SJSA1 (cell line): ENCODE measurements at places on chromosomes 6 and 20. TPM values are rescaled to one million over a fixed set of nuclear protein-coding genes. Genes with fewer than 3 reads are reported as not detected.

DNA sequence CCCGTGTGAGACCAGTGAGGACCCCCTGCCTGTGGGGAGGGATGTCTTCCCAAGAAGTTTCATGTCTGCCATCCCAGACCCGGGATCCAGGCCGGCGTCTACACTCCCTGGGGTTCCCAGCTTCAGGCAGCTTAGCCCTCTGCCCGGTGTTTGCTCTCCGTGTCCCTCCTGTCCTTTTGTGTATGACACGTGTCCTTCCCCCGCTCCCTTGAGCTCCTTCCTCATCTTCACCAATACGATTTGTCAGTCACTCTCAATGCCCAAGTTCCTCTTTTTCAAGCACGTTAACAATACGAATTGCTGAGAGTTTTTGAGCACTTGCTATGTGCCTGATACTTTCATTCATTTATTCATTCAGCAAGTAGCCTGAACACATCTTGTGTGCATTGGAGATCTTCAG lies 115.6 kb upstream of the PTPN1 start:
- no peak for DNase-seq
- no peaks in the 10 kb centered on the region for H3K4me1 ChIP-seq
- no peaks in the 10 kb centered on the region for H3K36me3 ChIP-seq
- no peaks in the 10 kb centered on the region for H3K27me3 ChIP-seq

DNA sequence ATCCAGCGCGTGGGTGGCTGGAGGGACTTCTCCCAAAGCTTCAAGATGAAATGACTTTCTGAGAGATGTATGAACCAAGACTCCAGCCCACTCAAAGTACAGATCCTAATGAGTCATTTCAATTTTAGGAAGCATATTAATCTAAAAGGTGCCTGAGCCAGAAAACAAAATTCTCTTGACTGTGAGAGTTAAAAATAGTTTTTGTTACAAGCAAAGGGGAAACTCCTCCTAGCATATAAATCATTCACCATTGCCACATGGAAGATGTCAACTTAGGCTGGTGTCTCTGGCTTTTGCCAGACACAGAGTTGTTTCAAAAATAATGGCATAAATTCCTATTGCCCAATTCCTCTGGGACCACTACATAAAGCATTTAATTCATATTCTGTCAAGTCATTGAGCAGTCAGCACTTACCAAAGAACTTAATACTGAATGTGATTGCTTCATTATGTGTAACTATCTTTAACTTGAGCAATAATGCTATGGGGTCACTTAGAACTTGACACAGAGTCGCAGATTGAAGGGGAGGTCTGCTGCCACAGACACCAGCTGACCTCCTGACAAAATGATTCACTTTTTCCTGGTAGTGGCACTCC lies 280.6 kb downstream of the SLC35F1 start:
- H3K27ac ChIP-seq, result no peak overlapping the region
- no peak for DNase-seq
- no peak overlapping the region for H3K4me3 ChIP-seq
- no peaks in the 10 kb centered on the region for H3K27me3 ChIP-seq

GRCh38 chr6:98787961-98788360 lies 46.4 kb upstream of the POU3F2 start:
- H3K27me3 ChIP-seq, result peaks cover 11% of the 10 kb centered on the region
- H3K36me3 ChIP-seq, result no peaks in the 10 kb centered on the region
- no peak overlapping the region for H3K27ac ChIP-seq

Gene SLC12A5
- not detected in 2 replicates for total RNA-seq

GRCh38 chr20:49685809-49686208 lies 27.9 kb downstream of the B4GALT5 start:
- no peaks in the 10 kb centered on the region for H3K27me3 ChIP-seq
- H3K27ac ChIP-seq, result no peak overlapping the region
- no peaks in the 10 kb centered on the region for H3K36me3 ChIP-seq
- H3K4me3 ChIP-seq, result no peak overlapping the region

- peaks cover 12% of the 10 kb centered on the region for H3K36me3 ChIP-seq
- no peak for DNase-seq
- peak overlapping the region; percentile 84 for H3K4me3 ChIP-seq
- peaks cover 14% of the 10 kb centered on the region for H3K4me1 ChIP-seq
- H3K27ac ChIP-seq, result no peak overlapping the region
Measured at GRCh38 chr6:36195471-36196112, 952 bp upstream of the BRPF3 start.

DNA sequence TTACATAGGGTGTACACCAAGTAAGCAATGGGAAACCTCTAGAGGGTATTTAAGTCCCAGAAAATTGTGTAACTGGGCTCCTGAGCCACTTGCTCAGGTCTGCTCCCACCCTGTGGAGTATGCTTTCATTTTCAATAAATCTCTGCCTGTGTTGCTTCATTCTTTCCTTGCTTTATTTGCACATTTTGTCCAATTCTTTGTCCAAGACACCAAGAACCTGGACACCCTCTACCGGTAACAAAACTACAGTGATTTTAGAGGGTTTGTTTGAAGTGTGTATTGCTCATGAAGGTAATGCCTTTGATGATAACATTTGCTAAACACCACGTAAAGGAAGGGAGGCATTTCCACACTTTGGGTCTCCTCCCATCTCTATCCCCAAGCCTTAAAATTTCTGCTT lies 46.2 kb downstream of the MYB start:
- no peak for DNase-seq
- H3K36me3 ChIP-seq, result no peaks in the 10 kb centered on the region
- H3K4me3 ChIP-seq, result no peak overlapping the region
- no peaks in the 10 kb centered on the region for H3K4me1 ChIP-seq

DNA sequence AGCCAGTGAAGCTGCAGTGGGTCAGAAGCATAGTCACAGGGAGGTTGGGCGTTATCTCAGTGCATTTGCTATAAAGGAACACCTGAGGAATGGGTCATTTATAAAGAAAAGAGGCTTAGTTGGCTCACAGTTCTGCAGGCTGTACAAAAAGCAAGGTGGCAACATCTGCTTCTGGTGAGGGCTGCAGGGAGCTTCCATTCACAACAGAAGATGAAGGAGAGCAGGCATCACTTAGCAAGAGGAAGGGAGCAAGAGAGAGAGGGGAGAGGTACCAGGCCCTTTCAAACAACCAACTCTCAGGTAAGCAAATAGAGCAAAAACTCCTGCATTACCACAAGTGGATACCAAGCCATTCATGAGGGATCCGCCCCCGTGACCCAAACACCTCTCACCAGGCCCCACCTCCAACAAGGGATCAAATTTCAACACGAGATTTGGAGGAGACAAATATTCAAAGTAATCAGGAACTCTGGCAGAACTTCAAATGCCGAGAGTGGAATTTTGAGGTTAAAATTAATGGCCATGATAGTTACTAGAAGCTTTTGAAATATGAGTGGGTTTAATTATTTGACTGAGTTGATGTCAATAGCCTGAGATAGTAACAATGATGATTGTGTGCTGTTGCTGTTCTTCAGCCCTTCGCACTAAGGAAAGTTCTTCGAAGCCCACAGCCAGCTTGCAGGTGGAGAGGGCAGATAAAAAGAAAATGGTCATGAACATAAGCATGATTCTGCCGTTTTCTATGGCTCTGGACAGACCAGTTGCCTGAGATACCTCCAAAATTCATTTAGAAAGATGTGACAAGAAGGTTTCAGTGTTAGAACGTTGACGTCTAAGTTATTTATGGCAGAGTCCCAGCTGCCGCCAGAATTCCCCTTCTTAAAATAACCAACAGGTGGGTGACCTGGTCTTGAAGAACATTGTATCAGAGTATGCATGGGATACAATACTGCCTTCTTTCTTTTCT lies 55.3 kb upstream of the ADTRP start:
- no peaks in the 10 kb centered on the region for H3K36me3 ChIP-seq
- no peak overlapping the region for H3K4me3 ChIP-seq
- H3K27ac ChIP-seq, result no peak overlapping the region
- DNase-seq, result no peak
- no peaks in the 10 kb centered on the region for H3K27me3 ChIP-seq

Gene FAM184A
- total RNA-seq, result not detected in 2 replicates

DNA sequence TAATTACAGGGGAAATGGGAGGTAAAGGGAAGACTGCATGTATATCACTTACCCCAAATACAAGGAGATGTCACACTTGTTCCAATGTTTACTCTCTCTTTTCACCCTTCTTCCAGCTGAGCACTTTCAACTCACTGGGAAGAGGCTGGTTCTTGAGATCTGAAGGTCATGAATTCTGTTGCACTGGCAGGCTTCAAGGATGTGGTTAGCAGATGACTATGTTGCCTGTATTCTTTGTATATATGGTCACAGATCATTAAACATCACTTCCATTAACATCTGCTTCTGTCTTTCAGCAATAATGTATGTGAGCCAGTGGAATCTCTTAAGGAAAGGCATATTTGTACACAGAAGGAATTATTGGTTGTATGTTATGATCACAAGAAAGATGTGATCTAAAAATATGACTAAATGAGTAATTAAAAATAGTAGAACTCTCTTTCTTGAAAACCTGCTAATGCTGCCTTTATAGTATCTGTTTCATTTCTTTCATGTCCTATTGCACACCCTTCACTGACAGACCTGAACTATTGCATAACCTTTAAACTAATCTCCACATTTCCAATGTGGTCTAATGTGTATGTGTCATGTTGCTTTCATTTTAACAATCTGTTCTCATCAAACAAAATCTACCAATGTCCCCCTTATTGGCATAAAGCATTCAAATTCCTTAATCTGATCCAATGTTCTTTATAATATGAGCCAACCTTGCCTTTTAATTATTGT lies 131.4 kb upstream of the EPHA7 start:
- no peaks in the 10 kb centered on the region for H3K27me3 ChIP-seq
- H3K27ac ChIP-seq, result no peak overlapping the region
- DNase-seq, result no peak
- no peak overlapping the region for H3K4me3 ChIP-seq

GRCh38 chr6:141028791-141029280 lies 1103.9 kb upstream of the GJE1 start:
- DNase-seq, result no peak
- H3K4me3 ChIP-seq, result no peak overlapping the region
- no peaks in the 10 kb centered on the region for H3K27me3 ChIP-seq
- H3K27ac ChIP-seq, result no peak overlapping the region
- H3K4me1 ChIP-seq, result no peaks in the 10 kb centered on the region

DNA sequence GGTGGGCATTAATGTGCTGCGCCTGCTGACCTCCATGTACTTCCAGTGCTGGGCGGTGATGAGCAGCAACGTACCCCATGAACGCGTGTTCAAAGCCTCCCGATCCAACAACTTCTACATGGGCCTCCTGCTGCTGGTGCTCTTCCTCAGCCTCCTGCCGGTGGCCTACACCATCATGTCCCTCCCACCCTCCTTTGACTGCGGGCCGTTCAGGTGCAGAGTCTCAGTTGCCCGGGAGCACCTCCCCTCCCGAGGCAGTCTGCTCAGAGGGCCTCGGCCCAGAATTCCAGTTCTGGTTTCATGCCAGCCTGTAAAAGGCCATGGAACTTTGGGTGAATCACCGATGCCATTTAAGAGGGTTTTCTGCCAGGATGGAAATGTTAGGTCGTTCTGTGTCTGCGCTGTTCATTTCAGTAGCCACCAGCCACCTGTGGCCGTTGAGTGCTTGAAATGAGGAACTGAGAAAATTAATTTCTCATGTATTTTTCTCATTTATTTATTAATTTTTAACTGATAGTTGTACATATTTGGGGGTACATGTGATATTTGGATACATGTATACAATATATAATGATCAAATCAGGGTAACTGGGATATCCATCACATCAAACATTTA lies 35.2 kb upstream of the NOP56 start:
- no peak overlapping the region for H3K4me3 ChIP-seq
- no peaks in the 10 kb centered on the region for H3K36me3 ChIP-seq
- peaks cover 2% of the 10 kb centered on the region; the same call in 1 of the 2 replicates for H3K27me3 ChIP-seq
- no peak overlapping the region for H3K27ac ChIP-seq
- DNase-seq, result no peak

Gene GID8
- total RNA-seq, result 14.2 and 20.7 TPM in 2 replicates

Gene BANF2
- not detected in 2 replicates for total RNA-seq

DNA sequence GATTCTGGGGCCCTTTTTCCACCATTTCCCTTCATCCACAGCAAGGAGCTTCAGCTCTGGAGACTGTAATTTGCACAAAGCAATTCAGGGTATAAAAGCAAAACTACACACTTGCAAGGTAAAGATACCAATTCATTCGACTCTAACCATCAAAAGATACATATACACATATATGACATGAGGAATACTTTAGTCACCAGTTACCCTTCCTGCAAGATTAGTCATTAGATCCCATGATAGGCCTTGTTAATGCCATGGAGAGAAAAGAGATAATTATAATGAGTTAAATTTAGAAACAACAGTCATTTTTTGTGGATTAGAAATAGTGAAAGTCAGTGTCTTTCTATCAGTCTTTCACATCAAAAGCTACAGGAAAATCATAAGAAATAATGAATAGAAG lies 204.2 kb downstream of the KCNQ5 start:
- H3K36me3 ChIP-seq, result no peaks in the 10 kb centered on the region
- H3K27ac ChIP-seq, result no peak overlapping the region
- DNase-seq, result no peak

DNA sequence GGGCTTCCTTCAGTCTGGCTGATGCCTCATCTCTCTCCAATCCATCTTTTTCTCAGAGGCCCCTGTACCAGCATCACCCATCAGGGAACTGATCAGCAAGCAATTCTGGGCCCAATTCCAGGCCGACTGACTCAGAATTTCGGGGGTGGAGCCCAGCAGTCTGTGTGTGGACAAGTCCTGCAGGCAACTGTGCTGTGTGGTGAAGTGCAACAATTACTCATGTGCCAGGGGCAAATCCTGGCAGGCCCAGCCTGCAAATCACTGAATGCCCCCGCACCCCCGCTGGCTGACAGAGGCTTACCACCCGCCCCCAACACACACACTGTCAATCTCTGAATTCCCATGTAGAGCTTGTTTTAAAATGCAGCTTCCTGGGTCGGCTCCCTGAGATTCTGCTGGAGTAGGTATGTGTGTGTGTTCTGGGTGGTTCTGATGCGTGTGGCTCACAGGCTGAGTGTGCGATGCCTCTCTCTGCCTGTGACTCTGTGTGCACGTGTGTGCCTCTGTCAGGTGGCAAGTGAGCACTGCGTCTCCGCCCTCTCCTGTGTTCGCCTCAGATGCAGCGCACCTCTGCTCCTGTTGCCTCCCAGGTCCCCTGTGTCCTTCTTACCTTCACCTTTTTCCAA lies 45.4 kb downstream of the SSR1 start:
- H3K27ac ChIP-seq, result no peak overlapping the region
- no peaks in the 10 kb centered on the region for H3K27me3 ChIP-seq
- no peaks in the 10 kb centered on the region for H3K36me3 ChIP-seq
- no peak overlapping the region for H3K4me3 ChIP-seq
- DNase-seq, result peak; percentile 87

Gene MCCD1
- not detected in 2 replicates for total RNA-seq
